ENCODE measurements at places on chromosomes 4 and X.

DNA sequence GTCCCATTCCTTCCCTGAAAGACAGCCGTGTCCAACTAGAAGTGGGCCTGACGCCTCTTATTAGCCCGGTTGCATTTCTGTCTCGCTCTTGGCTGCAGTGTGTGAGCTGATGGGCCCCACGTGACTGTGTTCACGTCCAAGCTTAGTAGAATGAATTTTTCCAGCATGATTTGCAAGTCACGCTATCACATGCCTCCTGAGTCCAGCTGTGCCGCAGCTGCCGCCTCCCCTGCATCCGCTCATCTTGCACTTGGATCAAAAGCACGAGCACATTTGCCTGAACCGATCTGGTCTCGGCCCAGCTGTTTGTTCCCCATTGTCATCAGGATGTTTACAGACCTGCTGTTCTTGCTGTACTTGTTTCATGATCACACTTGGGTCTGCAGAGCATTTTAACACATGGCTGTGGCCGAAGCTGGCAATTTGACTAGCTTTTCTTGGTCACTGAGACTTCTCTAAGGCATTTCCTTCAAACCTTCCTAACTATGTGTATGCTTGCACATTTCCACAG lies 126.5 kb downstream of the KIT start:
- peak; percentile 67 for DNase-seq

DNA sequence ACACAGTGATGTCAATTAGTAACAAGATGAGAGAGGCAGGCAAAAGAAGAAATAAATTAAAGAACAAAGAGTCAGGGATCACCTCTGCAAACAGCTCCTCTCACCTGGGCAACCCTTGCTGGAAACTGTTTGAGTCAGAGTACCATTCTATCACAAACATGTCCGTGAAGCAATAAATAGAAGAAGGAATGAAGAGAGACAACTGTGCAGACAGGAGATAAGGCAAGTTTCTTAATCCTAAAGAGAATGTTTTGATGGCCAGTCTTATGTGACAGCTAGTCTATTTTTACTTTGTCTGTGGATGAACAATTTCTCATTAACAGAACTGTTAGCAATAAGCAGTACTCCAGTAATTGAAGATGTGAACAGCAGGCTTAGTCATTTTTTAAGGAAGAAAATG lies 422.4 kb downstream of the DMD start:
- DNase-seq: no peak

GRCh38 chr4:8507196-8507570 lies 66.6 kb downstream of the TRMT44 start:
- DNase-seq: no peak

DNA sequence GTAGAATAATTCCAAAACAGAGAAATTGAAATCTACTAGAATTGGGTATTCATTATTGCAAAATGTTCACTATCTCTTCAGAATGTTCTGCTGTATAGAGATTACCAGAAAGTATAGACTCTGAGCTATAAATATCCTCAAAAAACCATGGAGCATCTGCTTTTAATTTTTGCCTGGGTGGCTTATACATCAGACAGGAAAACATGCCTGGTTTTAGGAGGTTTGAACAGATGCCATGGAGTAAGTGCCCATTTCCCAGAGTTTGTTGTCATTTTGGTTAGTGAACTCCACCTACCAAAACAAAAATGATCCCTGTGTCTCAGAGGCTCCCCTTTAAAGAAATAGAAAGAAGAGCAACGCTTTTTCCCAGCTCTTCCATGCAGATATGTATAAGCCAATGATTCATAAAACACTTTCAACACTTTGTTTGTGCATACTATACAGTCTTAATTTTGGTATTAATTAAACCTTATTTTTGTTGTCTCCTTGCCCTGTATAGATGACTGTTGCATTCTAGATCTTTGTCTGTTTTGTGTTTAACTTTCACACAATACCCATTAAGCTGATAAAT lies 68.7 kb downstream of the MEPE start:
- no peak for DNase-seq

GRCh38 chrX:52852110-52852860 lies 15.6 kb downstream of the XAGE3 start:
- no peak for DNase-seq

- no peak for DNase-seq
Measured at GRCh38 chr4:6177587-6178197, 22.7 kb downstream of the JAKMIP1 start.

DNA sequence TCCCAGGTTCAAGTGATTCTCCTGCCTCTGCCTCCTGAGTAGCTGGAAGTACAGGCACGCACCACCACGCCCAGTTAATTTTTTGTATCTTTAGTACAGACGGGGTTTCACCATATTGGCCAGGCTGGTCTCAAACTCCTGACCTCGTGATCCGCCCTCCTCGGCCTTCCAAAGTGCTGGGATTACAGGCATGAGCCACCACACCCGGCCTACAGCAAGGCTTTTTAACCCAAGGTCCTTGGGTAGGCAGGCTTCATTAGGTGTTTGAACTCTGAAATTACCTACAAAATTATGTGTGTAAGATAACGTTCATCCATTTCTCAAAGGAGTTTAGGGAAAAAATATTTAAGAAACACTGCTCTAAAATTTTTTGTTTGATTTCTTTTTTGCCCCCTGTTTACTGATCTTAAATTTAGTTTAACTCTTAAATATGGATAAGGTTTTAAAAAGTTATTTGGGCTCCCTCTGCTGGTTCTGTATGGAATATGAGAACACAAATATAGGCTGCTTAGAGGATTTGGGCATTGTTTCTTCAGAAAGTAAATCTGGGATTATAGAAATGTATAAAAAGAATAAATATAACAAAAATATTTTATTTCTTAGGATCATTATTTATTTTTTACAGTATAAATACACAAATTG lies 92.8 kb downstream of the CBR4 start:
- DNase-seq: no peak

DNA sequence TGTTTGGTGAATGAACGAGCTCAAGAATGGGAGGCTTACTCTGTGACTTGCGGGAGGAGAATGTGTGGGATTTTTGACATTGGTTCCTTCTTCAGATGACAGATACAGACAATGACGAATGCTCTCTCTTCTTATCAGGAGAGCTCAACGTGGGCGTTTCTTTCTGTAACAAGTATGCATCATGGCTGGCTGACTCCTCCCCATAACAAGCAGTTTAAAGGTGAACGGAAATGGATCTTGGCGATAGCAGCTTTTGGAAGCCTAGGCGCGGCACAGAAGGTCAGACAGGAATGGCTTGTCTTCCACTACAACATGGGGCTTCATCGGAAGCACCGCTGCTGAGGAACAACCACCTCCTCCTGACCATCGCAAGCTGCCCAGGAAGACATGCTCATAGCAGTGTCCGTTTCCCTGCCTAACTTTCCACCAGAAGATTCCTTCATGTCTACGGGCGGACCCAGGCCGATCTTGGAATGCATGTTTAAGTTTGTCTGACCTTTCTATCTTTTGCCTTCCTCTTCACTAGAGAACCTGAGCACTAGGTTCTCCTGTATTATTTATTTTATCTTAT lies 18.3 kb upstream of the ACSL1 start:
- no peak for DNase-seq

DNA sequence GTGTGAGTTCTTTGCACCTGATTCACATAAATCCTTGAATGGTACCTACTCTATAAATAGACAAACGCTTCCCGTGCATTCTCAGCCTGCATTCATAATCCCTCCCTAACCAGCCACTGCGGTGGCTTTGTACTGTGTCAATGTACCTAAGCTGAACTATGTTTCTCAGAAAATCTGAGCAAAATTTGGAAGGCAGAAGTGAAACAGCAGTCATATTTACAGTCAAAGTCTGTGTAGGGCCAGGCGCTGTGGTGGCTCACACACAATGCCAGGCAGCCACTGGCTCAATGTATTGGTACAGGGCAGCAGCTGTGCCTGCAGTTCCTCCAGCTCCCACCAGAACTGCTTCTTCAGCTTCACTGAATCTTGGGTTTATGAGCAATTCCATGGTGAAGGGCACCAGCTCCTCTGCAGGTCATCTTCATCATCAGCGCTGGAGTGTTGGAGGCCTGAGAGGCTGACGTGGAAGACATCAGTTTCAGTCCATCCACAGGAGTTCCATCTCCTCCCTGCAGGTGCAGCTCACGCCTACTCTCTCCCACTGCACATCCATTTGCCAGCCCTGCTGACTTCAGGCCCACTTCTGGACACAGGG lies 32.3 kb upstream of the IRF2 start:
- no peak for DNase-seq

DNA sequence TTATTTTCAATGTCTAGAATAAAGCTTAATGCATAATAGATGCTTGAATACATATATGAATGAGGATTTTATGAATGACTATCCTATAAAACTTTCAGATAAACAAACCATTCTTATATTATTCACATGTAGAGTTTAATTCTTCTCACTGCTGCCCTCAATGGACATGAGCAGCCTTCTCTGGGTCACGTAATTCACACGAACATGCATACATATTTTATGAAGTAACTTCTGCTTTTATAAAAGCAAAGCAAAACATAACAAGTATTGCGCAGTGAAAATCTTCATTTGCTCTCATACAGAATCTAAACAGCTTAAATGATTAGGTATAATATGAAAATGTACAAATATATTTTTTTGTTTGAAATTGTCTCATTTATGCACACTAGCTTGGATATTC lies 116.7 kb downstream of the TMA16 start:
- no peak for DNase-seq

GRCh38 chr4:52837716-52838558 lies 24.2 kb upstream of the RASL11B start:
- DNase-seq: no peak

DNA sequence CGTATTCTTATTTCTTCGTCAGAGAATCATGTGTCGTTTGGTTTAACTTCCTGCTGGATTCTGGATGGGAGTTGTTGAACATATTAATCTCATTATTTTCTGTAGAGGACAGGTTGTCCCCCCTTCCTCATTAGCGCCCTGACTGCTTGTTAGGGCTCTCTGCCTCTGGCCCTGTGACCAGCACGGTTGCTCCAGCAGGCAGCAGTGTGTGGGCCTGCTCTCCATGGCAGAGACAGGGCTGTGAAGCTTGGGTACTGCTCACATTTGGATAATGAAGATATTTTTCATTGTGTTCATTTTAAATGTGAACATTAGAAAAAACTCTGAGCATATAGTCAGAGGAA lies 102.7 kb downstream of the KLHL8 start:
- DNase-seq: no peak

DNA sequence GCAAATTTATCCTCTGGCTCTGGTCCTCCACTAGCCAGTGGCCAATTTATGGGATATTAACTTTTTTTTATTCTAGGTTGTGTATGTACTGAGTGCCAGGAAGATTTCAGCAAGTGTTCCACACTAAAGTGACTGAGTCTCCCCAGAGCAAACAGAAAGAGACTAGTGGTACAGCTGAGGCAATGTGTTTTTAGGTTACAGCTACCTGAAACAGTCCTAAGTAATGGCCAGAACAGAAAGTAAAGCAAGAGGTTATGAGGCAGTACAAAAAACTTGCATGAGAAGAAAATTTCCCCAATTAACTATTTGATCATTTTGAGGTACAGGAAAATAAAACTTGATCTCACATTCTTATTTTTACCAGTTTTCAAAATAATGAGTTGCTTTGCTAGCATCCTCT lies 31.2 kb downstream of the PRDM8 start:
- no peak for DNase-seq

DNA sequence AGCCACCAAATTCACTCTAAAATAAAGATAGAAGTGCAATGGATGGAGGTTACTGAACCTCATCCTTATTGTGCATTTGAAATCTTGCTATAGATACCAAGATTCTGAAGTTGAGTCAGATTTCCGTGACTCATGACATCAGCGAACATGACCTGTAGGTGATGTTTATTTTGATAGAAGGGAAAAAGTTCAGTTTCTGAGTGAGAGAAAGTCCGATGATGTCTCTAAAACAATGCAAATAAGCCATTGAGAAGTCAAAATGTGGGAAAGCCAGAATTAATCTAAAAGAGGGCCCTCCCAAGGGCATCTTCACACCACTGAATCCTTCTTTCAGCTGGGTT lies 20.0 kb downstream of the PHOX2B start:
- no peak for DNase-seq

DNA sequence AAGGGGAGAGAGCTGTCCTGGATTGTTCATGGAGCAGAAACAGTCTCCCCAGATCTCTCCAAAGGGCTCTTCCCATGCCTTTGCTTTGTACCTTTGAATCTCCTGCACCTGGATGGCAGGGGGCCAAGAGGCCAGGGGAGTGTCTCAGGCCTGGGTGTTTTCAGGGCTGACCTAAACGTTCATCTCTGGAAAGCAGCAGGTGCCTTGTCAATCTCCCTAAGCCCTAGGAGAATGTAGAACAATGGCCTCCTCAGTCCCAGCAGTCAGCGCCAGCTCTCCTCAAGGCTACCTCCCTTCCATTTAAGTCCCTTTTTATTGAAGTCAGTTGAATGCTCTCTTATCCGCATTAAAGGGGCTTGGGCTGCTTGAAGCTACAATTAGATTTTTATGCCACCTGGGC lies 31.2 kb upstream of the NSUN7 start:
- no peak for DNase-seq

DNA sequence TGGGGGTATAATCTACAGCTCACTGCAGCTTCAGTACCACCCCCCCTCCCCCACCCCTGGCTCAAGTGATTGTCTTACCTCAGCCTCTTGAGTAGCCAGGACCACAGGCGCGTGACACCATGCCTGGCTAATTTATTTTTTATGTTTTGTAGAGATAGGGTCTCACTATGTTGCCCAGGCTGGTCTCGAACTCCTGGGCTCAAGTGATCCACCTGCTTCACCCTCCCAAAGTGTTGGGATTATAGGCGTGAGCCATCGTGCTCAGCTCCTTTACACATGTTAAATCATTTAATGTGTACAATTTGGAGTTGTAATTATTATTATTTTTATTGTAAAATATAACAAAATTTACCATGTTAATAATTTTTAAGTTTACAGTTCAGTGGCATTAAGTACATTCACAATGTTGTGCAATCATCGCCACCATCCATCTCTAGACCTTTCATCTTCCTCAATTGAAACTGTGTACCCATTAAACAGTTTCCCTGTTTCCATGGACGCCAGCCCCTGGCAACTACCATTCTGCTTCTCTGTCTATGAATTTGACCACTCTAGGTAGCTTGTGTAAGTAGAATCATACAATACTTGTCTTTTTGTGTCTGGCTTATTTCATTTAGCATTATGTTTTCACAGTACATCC lies 6.1 kb downstream of the SLAIN2 start:
- no peak for DNase-seq

- DNase-seq: no peak
Measured at GRCh38 chr4:175386776-175387507, 425.1 kb downstream of the GPM6A start.

GRCh38 chrX:120029354-120029753 lies 48.1 kb downstream of the RHOXF2B start:
- DNase-seq: no peak

All from lower lobe of right lung (tissue), 2 donors.